ENCODE measurements at places on chromosomes 2 and 18.

- no peak for DNase-seq
- H3K27ac ChIP-seq = no peak overlapping the region
- H3K27me3 ChIP-seq = no peaks in the 10 kb centered on the region
- no peak overlapping the region for H3K4me3 ChIP-seq
These were observed 59.9 kb upstream of the CERS6 start for GRCh38 chr2:168396131-168396530.

- H3K4me3 ChIP-seq = no peak overlapping the region
- no peaks in the 10 kb centered on the region for H3K27me3 ChIP-seq
- no peak for DNase-seq
- H3K36me3 ChIP-seq = no peaks in the 10 kb centered on the region
- H3K4me1 ChIP-seq = no peaks in the 10 kb centered on the region
These were observed 365.3 kb downstream of the TDRD15 start for GRCh38 chr2:21489080-21489479.

GRCh38 chr2:24454294-24454693 is 36.8 kb upstream of the NCOA1 start:
- H3K27ac ChIP-seq = no peak overlapping the region
- DNase-seq = no peak
- H3K27me3 ChIP-seq = no peaks in the 10 kb centered on the region
- no peak overlapping the region for H3K4me3 ChIP-seq
- H3K4me1 ChIP-seq = no peaks in the 10 kb centered on the region

DNA sequence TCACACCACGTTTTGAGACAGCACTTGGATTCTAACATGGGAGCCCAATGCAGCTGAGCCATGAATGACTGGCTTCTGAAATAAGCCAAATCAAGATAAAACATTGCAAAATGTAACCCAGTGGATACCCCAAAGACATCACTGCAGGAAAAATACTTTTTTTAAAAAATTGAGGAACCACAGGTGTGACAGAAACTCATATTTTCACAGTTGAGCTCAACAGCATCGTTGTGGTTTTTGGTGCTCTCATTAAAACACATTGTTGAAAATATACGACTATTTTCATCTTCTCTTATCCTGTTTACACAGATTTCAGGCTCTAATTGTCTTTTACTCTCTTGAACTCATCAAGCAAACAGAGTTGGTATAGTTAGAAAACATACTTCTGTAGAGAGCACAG is 429.3 kb upstream of the VRK2 start:
- no peak overlapping the region for H3K27ac ChIP-seq
- peaks cover 15% of the 10 kb centered on the region for H3K4me1 ChIP-seq
- H3K27me3 ChIP-seq = no peaks in the 10 kb centered on the region
- no peak for DNase-seq
- no peak overlapping the region for H3K4me3 ChIP-seq

DNA sequence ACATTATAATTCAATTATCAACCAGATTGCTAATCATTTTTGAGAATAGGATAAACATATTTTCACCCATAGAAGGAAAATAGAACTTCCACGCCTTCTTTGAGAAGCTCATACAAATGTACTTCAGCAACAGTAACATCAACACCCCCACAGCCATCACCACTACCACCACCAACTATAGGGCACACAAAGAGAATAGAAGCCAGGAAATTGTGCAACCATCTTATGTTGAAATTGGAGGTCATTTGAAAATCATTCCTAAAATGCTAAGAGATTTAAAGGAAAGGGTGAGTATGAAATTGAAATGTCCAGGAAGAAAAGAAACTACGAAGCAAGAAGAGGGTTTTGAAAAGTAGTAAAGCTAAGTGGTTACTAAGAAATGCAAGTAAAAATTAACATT is 563.4 kb downstream of the ZNF804A start:
- H3K27ac ChIP-seq = no peak overlapping the region
- no peak for DNase-seq
- H3K4me3 ChIP-seq = no peak overlapping the region
- no peaks in the 10 kb centered on the region for H3K27me3 ChIP-seq
- H3K4me1 ChIP-seq = no peaks in the 10 kb centered on the region
- no peaks in the 10 kb centered on the region for H3K36me3 ChIP-seq

DNA sequence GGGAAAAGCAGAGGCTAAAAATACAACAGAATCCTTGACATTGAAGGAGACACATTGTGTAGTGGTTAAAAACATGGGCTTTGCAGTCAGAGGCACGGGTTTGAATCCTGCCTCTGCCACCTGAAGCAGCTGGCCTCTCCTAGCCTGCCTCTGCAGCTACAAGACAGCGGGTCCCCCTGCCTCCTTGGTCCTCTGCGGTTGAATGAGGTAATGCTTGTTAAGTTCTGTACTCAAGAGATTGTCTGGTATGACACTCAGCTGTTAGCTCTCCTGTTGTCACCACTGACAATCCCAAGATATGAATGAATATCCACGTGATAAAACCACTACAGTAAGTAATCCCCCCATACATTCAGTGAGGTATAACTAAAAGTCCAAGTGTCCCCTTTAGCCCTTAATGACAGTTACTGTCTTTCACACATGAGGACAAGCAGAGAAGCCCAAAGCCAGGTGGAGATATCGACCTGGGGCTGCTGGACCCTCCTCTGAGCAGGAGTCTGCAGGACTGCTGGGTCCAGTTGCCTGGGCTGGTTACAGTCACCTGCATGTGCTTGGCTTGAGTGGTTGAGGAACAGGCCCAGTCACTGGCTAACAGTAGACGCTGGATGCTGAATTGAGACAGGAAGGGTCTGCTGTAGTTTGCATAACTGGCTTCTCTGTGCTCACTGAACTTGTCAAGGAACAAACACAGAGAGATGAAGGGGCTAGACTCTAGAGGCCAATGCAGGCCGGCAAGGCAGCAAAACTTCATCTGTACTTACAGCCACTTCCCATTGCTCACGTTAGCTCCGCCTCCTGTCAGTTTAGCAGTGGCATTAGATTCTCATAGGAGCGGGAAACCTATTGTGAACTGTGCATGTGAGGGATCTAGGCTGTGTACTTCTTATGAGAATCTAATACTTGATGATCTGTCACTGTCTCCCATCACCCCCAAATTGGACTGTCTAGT is 85.5 kb downstream of the TGFA start:
- no peaks in the 10 kb centered on the region for H3K36me3 ChIP-seq
- H3K27me3 ChIP-seq = peaks cover 8% of the 10 kb centered on the region
- H3K4me3 ChIP-seq = no peak overlapping the region
- H3K4me1 ChIP-seq = peaks cover 18% of the 10 kb centered on the region

- H3K27ac ChIP-seq = no peak overlapping the region
- H3K27me3 ChIP-seq = no peaks in the 10 kb centered on the region
- H3K36me3 ChIP-seq = no peaks in the 10 kb centered on the region
- H3K4me1 ChIP-seq = no peaks in the 10 kb centered on the region
- no peak for DNase-seq
- no peak overlapping the region for H3K4me3 ChIP-seq
These were observed 510.9 kb downstream of the TXNL1 start for GRCh38 chr18:56127322-56128099.

- peaks cover 11% of the 10 kb centered on the region for H3K36me3 ChIP-seq
- no peak for DNase-seq
- H3K27me3 ChIP-seq = no peaks in the 10 kb centered on the region
These were observed 24.7 kb downstream of the HS6ST1 start for GRCh38 chr2:128293870-128294455.

- H3K36me3 ChIP-seq = no peaks in the 10 kb centered on the region
- no peak for DNase-seq
- peaks cover 6% of the 10 kb centered on the region for H3K4me1 ChIP-seq
- H3K27me3 ChIP-seq = peaks cover 2% of the 10 kb centered on the region
- no peak overlapping the region for H3K4me3 ChIP-seq
These were observed 84.7 kb upstream of the CYRIA start for GRCh38 chr2:16750175-16750924.

DNA sequence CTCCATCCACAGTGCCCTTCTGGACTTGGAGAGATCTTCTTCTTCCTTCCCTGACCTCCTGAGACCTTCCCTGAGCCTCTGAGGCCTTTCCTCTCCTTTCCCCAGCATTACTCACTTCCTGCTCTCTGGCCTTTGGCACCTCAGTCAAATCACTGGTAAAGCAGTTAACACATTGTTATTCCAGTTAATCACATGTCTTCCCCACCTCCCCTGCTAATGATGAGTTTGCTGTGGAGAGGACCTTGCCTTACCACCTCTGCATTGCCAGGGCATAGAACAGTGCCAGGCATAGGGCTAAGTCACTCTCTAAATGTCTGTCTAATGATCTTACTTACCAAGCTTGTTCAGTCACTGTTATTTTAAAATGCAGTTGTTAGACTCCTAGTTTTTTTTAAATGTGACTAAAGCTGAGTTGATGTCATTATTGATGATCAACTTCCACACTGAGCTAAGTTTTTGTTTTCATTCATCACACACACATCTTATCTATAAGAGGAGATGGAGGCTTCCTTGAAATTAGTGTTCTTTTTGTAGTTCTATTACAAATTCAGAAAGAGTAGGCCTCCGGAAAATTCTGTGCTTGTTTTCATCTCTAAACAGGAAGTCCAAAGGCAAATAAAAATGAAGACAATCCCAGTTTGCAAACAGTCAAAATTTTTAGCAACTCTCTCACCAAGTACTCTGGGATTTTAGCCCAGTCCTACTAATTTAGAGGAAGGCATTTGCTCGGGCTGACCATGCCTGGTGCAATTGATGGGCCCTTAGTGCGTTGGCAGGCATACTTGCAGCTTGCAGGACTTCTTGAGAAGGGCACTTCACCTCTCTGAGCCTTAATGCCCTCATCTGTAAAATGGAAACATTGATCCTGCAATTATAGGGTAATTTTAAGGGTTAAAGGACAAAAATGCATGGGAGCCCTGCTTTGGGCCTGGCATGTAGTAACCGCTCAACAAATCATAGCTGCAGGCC is 113.7 kb upstream of the SPRED2 start:
- DNase-seq = no peak
- H3K27ac ChIP-seq = no peak overlapping the region
- peaks cover 7% of the 10 kb centered on the region for H3K4me1 ChIP-seq

- no peak for DNase-seq
- H3K4me3 ChIP-seq = no peak overlapping the region
- H3K36me3 ChIP-seq = no peaks in the 10 kb centered on the region
These were observed 1624.2 kb upstream of the TMEFF2 start for GRCh38 chr2:193818801-193819499.

GRCh38 chr2:176923205-176923604 is 289.4 kb upstream of the HNRNPA3 start:
- no peaks in the 10 kb centered on the region for H3K36me3 ChIP-seq
- no peaks in the 10 kb centered on the region for H3K27me3 ChIP-seq
- no peak overlapping the region for H3K4me3 ChIP-seq
- no peak for DNase-seq
- H3K4me1 ChIP-seq = no peaks in the 10 kb centered on the region

- no peak overlapping the region for H3K27ac ChIP-seq
- peaks cover 7% of the 10 kb centered on the region for H3K27me3 ChIP-seq
- no peak overlapping the region for H3K4me3 ChIP-seq
These were observed 167.2 kb upstream of the RBBP8 start for GRCh38 chr18:22765896-22766295.

DNA sequence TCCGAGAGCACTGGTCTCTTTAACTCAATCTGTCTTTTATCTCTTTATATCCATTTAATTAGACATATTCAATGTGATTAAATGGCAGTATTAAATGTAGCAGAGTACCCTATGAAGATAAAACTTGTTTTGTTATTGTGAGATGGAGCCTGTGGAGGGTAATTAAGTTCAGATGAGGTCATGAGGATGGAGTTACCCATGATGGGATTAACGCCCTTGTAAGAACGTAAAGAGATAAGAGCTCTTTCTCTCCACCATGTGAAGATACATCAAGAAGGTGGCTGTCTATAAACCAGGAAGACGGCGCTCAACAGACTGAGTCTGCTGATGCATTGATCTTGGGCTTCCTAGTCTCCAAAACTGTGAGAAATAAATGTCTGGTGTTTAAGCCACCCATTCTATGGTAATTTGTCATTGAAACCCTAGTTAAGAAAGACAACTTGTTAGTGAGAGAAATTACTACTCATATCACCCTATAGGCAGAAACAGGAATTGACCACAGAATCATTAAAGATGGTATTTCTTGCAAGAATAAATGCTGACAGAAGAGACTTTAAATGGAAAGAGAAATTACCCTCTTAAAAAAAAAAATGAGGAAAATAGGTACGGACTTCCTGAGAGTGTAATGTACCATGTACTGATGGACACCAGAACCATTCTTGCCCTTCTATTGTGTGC is 738.7 kb upstream of the CHAC2 start:
- no peak overlapping the region for H3K4me3 ChIP-seq
- no peaks in the 10 kb centered on the region for H3K4me1 ChIP-seq
- H3K27ac ChIP-seq = no peak overlapping the region
- no peak for DNase-seq
- no peaks in the 10 kb centered on the region for H3K27me3 ChIP-seq

GRCh38 chr2:131121464-131121863 is 16.3 kb downstream of the PLEKHB2 start:
- DNase-seq = no peak
- peaks cover 59% of the 10 kb centered on the region for H3K36me3 ChIP-seq
- H3K4me1 ChIP-seq = peaks cover 5% of the 10 kb centered on the region
- H3K27ac ChIP-seq = no peak overlapping the region
- no peak overlapping the region for H3K4me3 ChIP-seq
- H3K27me3 ChIP-seq = no peaks in the 10 kb centered on the region

DNA sequence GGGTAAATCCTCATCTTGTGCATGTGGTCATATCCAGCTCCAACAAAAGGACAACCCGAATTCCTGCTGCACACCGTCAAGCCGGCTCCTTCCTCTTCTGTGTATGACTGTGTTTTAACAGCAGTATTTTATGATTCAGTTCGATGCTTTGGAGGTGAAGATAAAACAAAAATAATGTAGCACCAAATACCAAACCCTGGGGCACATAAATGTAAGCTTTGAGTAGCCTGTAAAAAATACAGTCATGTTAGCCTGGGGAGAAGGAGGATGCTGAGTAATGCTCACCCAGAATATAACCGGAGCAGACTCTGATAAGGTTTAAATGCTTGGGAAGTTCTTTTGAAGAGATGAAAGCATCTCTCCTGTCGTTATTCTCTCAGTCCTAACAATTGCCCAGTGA is 225.0 kb downstream of the SUCLG1 start:
- H3K36me3 ChIP-seq = no peaks in the 10 kb centered on the region
- no peak for DNase-seq
- H3K27ac ChIP-seq = no peak overlapping the region
- H3K27me3 ChIP-seq = peaks cover 1% of the 10 kb centered on the region
- no peak overlapping the region for H3K4me3 ChIP-seq

DNA sequence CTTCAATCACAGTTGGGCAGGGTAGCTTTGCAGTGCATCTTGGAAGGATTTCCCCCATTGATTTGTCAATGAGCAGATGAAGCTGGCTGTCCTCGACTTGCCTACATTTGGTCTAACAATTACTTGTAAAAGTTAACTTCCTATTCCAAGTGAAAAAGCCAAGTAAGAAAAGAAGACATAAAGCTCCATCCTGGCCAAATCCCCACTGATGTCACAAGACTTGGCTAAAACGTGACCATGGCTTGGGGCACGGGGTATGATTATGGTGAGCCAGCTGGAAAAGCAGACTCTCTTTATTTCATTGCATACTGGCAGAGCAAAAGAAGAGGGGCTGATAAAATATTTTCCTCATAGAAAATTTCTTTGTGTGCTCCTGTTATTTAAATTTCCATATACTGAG is 25.4 kb upstream of the PID1 start:
- H3K27me3 ChIP-seq = peaks cover 4% of the 10 kb centered on the region
- H3K4me1 ChIP-seq = no peaks in the 10 kb centered on the region
- no peak for DNase-seq
- no peak overlapping the region for H3K27ac ChIP-seq
- H3K4me3 ChIP-seq = no peak overlapping the region

All from activated B cell treated with CpG ODN at 0.5 μM for 24 hours (primary cell).